ENCODE measurements at places on chromosomes 1 and 21.

- no peak for DNase-seq
These were observed 14.0 kb downstream of the ETS2 start for GRCh38 chr21:38819719-38820159.

GRCh38 chr1:22874785-22875184, 97.9 kb downstream of the LACTBL1 start:
- no peak for DNase-seq

DNA sequence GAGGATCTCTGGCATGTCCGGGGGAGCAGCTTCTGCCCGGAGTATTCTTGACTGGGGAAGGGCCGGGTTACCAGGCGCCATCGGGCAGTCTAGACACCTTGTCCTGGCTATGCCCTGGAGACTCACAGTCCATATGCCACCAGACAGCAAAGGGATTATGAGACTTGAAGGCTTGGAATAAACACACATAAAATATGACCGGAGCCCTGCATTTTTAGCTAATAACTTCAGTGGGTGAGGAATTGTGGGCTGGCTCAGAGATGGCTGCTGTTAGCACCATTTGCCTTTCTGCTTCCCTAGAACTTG, 15.5 kb downstream of the NTPCR start:
- no peak for DNase-seq

- no peak for DNase-seq
These were observed 552.1 kb downstream of the LMO4 start for GRCh38 chr1:87880764-87881163.

DNA sequence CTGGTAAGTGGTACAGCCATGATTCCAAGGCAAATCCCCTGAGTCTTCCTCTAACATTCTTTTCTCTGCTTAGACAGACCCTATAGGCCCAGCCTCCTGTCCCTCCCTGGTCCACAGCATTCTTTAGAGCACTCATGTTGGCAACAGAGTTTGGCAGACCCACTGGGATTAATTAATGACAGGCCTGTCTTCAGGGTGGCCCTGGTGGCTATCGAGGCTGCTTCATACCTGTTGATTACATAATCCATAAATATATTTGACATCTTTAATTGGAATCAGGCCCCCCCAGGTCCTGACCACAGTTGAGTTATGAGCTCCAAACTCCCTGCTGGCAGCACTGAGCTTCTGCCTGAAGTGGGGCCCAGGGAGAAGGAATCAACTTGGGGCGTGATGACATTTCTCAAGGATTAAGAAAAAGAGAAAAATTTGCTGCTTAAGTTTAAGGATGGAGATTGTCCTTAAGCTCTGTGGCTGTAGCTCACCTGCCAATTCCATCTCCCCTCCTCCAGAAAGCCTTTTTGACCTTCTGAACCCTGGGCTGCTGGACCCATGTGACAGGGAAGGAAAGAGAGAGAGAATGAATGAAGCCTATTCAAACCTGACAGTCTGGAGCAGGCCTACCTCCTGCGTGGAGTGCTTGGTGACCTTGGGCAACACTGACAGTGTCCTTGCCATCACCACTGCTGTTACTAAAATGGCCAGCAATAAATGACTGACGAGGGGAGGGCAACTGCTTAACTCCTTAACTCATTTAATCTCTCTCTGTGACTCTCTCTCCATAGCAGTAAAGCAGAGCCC, 156.6 kb downstream of the TRABD2B start:
- DNase-seq: no peak
